ENCODE measurements at places on chromosomes 5 and 9. TPM values are rescaled to one million over a fixed set of nuclear protein-coding genes. Genes with fewer than 3 reads are reported as not detected.

ARL14EPL gene
- not detected for polyA plus RNA-seq

RASGEF1C gene
- polyA plus RNA-seq = 0.10 TPM

ZBTB34 gene
- 1.1 TPM for polyA plus RNA-seq

ACOT12 gene
- polyA plus RNA-seq = 26.8 TPM

PCDHGA6 gene
- 0.08 TPM for polyA plus RNA-seq

OR13F1 gene
- polyA plus RNA-seq = not detected

MCIDAS gene
- not detected for polyA plus RNA-seq

PCDHGA2 gene
- polyA plus RNA-seq = 0.26 TPM

PIP5K1B gene
- 0.09 TPM for polyA plus RNA-seq

CATSPER3 gene
- polyA plus RNA-seq = 0.37 TPM

NTNG2 gene
- polyA plus RNA-seq = 0.12 TPM

DAPK1 gene
- 18.2 TPM for polyA plus RNA-seq

FOXI1 gene
- polyA plus RNA-seq = not detected

IL31RA gene
- not detected for polyA plus RNA-seq

BTNL9 gene
- 4.6 TPM for polyA plus RNA-seq

SPATA31A3 gene
- polyA plus RNA-seq = not detected

ZNF454 gene
- polyA plus RNA-seq = 0.21 TPM

DMRT3 gene
- not detected for polyA plus RNA-seq

Data from liver (tissue), 10 donors.